NCI-H2029 treated with DMSO at 0.1 percent for 48 hours (cell line): ENCODE measurements at places on chromosomes 2 and 18.

- DNase-seq = no peak
Observed at GRCh38 chr2:145555360-145555759, 1035.4 kb upstream of the ZEB2 start.

DNA sequence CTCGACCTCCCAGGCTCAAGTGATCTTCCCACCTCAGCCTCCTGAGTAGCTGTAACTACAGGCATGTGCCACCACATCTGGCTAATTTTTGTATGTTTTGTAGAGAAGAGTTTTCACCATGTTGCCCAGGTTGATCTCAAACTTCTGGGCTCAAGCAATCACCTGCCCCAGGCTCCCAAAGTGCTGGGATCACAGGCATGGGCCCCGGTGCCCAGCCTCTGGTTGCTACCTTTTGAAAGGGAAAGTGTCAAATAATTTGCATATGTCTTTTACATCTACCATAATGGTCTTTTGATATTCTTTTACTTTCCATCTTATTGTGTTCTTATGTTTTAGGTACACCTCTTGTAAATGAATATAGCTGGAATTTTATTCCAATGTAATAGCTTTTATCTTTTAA lies 263.1 kb upstream of the FN1 start:
- no peak for DNase-seq

DNA sequence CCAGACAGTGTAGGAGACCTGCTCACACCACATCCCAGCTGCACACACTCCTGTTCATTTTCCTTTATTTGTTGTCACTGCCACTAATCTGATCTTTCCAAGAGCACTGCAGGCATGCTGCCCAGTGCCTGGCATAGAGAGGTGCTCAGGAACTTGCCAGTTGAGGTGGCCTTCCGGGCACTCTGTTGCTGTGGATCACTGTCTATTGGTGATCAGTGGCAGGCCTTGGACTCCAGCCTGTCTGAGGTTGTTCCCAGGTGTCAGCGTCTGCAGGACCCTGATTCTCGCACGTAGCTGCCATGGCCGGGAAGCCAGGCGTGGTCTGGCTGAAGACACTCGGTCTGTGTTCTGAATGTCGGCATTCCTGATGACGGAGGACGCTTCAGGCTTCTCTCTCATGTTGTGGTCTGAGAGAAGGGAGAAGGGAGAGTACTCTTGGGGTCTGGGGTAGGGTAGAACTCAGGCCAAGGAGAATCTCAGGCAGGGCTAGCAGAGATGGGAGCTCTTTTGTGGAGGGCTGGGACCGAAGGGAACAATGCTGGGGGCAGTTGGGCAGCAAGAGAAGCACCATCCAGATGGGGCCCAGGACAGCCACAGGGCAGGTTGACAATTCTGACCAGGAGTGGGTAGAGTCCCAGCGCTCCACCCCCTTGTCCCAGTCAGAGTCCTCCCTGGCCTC lies 240.9 kb downstream of the MYCN start:
- no peak for DNase-seq

- DNase-seq = no peak
Observed at GRCh38 chr2:118044854-118045253, 31.0 kb upstream of the CCDC93 start.
